Right lobe of liver (tissue), 6 donors: ENCODE measurements at places on chromosomes 4 and X. TPM values are rescaled to one million over a fixed set of nuclear protein-coding genes. Genes with fewer than 3 reads are reported as not detected.

- no peaks in the 10 kb centered on the region for H3K27me3 ChIP-seq
- no peaks in the 10 kb centered on the region for H3K36me3 ChIP-seq
- H3K4me1 ChIP-seq = no peaks in the 10 kb centered on the region
- H3K4me3 ChIP-seq = no peak overlapping the region
- no peak overlapping the region for H3K27ac ChIP-seq
These were observed 179.4 kb downstream of the FBXW7 start for GRCh38 chr4:152356428-152357034.

The ACE2 gene
- 1.5 TPM for total RNA-seq

The HNRNPDL gene
- total RNA-seq = 55.0 TPM

GRCh38 chr4:140152013-140152703 is 1.8 kb downstream of the MAML3 start:
- peaks cover 4% of the 10 kb centered on the region for H3K4me1 ChIP-seq
- peak overlapping the region; percentile 96 for H3K27ac ChIP-seq
- no peaks in the 10 kb centered on the region for H3K27me3 ChIP-seq
- DNase-seq = peak; percentile 86
